ENCODE measurements at places on chromosomes 2 and 18.

- DNase-seq: no peak
Observed at GRCh38 chr2:221025398-221025797, 546.7 kb downstream of the EPHA4 start.

- no peak for DNase-seq
Observed at GRCh38 chr2:161946489-161947107, 127.4 kb downstream of the DPP4 start.

DNA sequence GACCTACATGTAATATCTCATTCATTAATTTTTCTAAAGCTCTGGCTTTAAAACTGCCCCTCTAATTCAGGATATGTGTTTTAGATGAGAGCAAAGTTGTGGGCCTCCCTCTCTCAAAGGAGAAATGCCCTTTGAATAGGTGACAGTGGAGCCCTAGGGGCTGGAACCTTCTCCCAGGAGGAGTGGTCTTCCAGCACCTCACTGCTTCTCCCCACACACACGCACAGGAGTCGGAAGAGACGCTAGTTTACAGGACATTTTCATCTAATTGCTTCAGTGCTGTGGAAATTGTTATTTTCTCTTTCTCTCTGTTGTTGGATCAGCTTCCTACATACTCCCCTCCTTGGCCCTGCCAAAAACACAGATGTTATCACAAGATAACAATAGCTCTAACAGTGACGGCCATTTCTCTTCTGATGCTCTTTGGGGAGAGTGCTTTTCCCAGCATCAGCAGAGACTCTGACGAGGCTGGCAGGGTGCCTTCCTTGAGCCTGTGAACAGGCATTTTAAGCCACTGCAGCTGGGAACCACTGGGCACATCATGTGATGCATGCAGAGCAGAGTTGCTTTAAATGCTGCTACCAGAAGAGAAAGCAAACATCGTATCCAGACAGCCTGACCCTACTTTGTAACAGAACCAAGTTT lies 209.4 kb upstream of the SP5 start:
- no peak for DNase-seq

- DNase-seq: no peak
Observed at GRCh38 chr2:43636621-43637020, 439 bp upstream of the PLEKHH2 start.

DNA sequence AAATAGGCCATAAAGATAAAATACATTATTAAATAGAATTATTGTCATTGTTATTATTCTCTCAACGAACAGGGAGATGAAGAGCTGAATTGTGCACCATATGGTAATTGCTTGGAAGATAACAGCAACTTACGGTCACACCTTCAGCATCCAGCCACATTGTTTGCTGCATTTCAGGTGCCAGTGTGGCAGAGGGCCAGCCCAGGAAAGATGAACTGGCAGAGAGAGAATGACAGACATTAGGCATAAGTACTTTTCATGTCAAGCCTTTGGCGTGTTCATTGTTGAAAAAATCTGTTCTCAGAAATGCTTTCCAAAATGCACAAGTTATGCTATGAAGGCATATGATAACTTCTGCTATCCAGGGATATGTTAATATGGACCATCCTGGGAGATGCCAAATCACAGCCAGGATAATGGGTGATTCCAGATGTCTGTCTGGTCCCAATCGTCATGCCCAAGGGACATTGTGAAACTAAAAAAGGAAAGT lies 748.6 kb upstream of the PIK3C3 start:
- DNase-seq: no peak

- DNase-seq: no peak
Observed at GRCh38 chr18:251572-251971, 16.3 kb downstream of the THOC1 start.

Data from NCI-H187 (cell line).